Epithelial cell of proximal tubule (primary cell): ENCODE measurements at places on chromosomes 11 and 22.

GRCh38 chr22:21446128-21446826, 20.9 kb upstream of the TMEM191C start:
- DNase-seq, result no peak

- no peak for DNase-seq
Observed at GRCh38 chr11:122173074-122173450, 57.0 kb upstream of the BLID start.

DNA sequence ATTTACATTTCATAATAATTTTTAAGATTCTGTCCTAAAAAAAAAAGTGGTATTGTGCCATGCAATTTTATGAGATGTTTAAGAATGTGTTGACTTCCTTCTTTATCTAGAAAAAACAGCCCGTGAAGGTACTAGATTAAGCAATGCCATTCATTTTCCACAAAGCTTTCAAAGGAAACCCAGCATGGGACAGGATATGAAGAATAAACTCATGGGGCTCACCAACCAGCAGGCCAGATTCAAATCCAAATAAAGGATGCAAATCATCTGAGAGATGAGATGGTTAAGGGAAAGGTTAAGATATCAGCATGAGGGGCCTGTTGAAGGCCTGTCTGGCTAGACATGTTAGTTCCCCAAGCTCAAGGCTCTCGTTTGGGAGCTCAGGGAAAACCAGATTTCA, 199.1 kb downstream of the SWAP70 start:
- DNase-seq, result no peak

GRCh38 chr11:61041755-61042518, 60.4 kb upstream of the CD5 start:
- DNase-seq, result no peak

- no peak for DNase-seq
Observed at GRCh38 chr11:121344824-121345223, 52.3 kb downstream of the SC5D start.

DNA sequence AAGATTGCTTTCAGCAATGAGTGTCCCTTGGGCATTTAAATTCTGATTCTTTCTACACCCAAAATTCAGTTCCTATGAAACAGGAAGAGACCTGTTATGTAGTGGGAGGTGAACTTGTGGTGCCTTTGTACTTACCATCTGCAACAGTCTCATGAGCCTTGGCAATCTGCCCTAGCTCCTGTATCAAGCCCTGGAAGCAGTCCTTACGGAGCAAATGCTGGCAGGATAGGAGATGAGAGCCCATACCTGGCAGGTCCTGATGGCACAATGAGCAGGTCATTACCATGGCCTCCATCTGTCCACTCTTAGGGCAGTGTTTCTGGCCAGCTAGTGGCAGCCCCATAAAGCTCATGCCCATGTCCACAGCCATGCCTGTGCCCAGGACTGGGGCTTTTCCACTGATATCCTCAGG, 10.8 kb downstream of the TRIM66 start:
- no peak for DNase-seq

DNA sequence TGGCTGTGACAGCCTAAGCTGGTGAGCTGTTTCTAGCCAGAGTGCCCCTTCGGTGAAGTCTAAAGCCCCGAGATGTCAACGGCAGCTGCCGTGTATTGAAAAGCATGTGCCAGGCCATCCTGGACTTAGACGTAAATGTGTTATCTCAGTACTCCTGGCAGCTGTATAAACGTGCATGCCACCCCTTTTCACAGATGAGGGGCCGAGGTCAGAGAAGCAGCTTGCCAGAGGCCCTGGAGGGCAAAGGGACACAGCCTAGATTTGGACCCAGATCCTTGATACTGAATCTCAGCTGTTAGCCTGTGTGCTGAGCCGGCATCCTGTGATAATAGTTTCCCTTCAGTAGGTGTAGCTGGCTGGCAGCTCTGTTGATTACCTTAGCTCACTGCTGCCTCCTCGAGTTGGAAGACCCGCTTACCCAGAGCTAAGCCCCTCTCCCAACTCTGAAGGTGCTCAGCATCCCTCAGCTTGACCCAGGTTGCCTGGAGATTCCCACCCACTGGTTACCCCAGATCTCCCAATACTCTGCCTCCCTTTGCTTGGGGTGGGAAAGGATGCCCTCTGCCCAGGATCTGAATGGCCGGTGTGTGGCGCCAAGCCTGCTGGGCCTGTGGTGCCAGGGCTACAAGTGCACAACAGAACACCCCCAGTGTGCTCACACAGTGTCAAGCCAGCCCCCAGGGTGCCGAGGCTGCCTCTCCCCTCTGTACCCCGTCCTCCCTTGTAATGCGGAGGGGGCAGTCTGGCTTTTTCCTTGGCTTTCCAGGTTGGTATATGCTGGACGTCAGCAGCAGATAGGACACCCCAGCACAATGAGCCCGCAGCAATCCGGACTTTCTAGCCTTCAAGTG, 59.8 kb upstream of the WNT7B start:
- DNase-seq, result no peak

- no peak for DNase-seq
Observed at GRCh38 chr11:109856928-109857327, 236.3 kb upstream of the ZC3H12C start.

- DNase-seq, result no peak
Observed at GRCh38 chr11:10478574-10479550, 23.8 kb downstream of the AMPD3 start.

DNA sequence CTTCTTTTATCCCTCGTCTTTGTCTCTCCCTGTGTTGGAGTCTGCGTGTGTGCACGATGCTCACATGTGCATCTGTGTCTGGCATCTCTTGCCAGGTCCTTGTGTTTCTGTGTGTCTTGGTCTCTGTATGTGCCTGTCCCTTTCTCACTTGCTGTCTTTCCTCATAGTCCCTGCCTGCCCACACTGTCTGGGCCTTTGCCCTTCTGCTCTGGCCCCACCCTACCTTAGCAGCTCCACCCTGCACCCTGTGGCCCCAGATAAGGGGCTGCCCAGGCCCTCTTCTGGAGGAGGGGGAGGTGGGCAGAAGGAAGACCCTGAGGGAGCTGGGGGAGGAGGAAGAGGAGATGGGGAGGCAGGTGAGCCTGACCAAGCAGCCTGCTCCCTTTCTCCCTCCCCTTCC, 2.8 kb downstream of the EHBP1L1 start:
- DNase-seq, result no peak

GRCh38 chr11:71384561-71384960, 63.6 kb downstream of the DHCR7 start:
- DNase-seq, result no peak

DNA sequence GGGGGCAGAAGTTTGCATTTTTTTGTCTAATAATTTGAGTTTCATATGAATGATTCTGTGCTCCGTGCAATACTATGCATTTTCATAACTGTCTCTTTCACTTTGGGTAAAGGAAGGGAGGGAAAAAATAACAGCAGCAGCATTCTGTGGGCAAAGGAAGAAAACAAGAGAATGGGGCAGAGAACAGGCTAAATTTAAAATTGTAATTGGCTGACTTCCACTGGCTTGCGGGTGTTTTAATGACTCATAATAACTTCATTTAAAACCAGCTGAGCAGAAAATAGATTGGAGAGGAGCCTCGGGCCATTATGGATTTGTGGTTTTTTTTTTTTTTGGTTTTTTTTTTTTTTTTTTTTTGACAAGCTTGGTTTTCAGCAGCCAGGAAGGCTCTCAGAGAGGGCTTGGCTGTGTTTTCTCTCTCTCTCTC, 107.4 kb downstream of the ZBTB16 start:
- no peak for DNase-seq

DNA sequence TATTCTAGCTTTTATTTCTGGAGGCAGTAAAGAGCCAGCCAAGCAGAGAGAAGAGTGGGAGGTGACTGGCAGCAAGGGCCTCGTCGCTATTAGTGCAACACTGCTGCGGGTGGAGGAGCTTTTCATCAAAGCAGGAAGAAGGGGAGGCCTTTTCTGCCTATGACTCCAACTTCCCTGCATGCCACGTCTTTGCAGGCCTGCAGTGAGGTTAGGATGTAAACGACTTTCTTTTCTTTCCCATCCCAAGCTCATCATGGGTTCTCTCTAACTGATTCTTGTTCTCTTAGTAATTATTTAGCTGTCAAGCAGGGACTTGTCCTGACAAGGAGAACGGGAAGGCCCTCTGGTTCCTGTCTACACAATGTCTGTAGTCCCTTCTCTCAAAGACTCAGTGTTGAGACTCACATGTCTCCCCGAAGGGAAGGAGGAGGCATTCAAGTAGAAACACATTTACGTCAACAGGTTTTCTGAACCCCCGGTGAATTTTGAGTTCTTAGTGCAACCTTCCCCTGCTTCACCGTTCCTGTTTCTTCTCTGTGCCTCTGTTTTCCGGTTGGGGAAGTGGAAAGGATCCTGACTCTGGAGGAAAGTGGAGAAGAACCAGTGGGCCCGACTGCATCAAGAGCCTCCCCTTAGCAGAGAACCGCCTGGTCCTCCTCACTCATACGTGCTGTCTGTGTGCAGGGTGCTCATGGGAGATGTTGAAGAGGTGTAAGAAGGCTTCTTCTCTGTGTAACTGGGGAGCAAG, 56.9 kb downstream of the PACS1 start:
- DNase-seq, result no peak

- no peak for DNase-seq
Observed at GRCh38 chr11:111906680-111907079, 4.9 kb downstream of the CRYAB start.

- DNase-seq, result no peak
Observed at GRCh38 chr11:76336597-76336996, 44.3 kb downstream of the THAP12 start.

DNA sequence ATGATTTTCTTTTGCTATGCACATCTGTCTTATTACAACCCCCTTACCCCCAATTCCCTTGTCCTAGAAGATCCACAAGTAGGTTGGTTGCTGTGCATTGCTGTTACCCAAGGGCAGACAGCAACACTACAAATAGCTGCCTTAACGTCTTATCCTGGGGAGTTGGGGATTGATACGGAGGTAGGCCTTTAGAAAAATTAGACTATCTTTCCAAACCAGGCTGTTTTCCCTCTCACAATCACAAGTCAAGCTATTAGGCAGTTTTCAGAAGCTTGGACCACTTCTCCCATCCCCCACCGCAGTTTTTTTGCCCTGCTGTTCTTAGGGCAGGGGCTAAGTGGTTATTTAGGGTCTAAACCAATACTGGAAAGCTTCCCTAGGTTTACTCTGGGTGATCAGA, 2.8 kb upstream of the PHLDB1 start:
- DNase-seq, result no peak

GRCh38 chr11:36261094-36261493, 28.1 kb downstream of the COMMD9 start:
- no peak for DNase-seq

- no peak for DNase-seq
Observed at GRCh38 chr11:117673602-117674001, 123.4 kb downstream of the DSCAML1 start.

GRCh38 chr11:57560146-57560545, 7.3 kb downstream of the UBE2L6 start:
- DNase-seq, result no peak

DNA sequence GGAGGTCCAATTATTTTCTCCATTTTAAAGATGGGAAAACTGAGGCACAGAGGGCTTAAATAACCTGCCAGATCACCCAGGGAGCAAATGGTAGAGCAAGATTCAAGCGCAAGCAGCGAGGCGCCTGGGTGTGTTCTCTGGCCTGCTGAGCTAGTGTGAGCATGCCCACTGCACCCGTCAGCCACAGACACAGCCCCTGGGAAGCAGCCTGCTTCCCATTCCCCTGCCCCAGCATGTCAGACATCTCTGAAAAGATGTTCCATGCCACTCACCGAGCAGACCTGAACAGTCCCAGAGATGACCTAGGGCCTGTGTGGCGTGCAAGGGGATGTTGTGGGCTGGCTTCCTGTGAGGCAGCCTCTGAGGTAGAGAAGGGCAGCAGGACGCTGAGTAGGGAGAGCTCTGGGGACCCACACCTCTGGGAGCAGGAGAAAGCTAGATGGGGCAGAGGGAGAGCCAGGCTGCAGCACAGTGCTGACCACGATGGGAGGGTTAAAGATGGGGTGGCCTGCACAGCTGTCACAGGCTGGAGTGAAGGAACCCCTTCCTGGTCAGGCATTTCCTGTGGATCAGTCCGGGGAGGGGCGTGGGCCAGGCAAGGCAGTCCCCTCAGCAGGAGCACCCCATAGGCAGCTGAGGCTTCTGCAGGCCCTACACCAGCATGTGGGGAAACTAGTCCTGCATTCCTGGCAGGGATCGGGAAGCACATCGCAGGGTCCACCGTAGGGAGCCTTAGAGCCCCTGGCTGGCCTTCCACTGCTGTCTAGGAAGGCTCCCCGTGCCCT, 101.4 kb downstream of the GALNT18 start:
- DNase-seq, result no peak

DNA sequence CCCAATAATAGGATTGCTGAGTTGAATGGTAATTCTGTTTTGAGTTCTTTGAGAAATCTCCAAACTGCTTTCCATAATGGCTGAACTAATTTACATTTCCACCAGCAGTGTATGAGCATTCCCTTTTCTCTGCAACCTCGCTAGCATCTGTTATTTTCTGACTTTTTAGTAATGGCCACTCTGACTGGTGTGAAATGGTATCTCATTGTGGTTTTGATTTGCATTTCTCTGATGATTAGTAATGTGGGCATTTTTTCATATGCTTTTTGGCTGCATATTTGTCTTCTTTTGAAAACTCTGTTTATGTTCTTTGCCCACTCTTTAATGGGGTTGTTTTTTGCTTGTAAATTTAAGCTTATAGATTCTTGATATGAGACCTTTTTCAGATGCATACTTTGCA, 97.4 kb downstream of the FDX1 start:
- DNase-seq, result no peak

DNA sequence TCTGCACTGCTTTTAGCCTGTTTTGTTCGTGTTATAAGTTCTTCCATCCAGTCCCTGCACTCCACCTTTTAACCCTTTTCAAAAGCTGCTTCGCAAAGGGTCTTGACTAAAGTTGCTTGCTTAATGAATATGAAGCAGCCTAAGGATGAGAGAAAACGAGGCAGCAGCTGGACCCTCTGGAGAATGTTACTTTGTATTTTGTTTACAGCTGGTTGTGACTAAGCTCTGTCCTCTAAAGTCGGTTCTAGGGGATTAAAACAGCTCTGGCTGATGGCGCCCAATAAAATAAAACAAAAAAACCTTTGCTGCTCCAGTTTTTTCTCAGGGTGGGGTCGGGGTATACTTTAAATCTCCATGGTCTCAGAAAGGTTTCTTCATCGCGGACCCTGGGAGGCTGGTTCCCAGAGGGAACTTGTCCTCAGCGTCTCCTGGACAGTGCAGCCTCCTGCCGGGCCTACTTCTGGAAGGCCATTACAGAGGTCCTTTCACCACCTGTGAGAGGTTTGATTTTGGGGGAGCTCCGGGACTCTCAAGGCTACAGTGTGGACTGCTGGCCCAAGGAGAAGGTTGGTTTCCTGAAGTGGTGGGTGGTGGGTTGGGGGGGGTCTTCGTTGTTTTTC, 836 bp upstream of the RBM4 start:
- DNase-seq, result no peak

DNA sequence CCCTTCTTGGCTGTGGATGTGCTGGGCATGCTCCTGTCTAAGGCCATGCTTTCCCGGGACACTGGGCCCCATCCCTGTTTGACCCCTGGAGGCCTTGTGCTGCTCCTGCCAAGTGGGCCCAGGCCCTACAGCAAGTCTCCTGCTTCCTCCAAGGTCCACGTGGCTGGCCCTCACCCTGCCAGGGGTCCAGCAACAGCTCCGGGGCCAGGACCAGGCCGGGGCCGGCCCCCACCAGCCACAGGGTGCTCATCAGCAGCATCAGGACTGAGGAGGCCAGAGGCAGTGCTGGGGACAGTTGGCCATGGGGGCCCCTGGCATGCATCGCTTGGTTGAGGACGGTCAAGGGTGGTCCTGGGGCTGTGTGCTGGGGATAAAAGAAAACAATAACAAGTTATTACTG, 2.5 kb downstream of the RHBDD3 start:
- DNase-seq, result no peak

- no peak for DNase-seq
Observed at GRCh38 chr11:63023222-63023814, 7.7 kb upstream of the SLC22A8 start.

GRCh38 chr11:119493712-119494111, 70.7 kb upstream of the THY1 start:
- no peak for DNase-seq
